ENCODE measurements at places on chromosomes 4 and X. TPM values are rescaled to one million over a fixed set of nuclear protein-coding genes. Genes with fewer than 3 reads are reported as not detected.

Gene QRFPR
- total RNA-seq, result 1.8 TPM

DNA sequence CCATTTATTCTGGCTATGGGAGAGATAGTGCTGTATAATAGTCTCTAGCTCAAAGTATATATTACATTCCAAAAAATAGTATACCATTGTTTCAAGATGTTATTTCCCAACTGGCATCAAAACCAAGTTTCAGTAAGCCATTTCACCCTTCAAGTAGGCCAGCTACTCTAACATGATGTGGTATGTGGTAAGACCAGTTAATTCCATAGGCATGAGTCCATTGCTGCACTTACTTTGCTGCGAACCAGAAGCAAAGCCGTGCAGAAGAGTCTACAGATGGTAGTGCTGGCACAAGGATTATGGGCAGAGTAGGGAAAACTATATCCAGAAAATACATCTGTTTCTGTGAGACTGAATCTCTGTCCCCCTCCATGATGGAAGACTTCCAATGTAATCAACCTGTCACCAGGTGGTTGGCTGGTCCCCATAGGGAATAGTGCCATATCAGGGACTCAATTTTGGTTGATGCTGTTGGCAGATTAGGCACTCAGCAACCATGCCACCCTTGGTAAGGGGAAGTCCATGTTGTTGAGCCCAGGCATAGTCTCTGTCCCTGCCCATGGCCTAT, 49.8 kb upstream of the HSD17B10 start:
- no peak for DNase-seq

Gene NXT2
- 3.8 TPM for total RNA-seq

DNA sequence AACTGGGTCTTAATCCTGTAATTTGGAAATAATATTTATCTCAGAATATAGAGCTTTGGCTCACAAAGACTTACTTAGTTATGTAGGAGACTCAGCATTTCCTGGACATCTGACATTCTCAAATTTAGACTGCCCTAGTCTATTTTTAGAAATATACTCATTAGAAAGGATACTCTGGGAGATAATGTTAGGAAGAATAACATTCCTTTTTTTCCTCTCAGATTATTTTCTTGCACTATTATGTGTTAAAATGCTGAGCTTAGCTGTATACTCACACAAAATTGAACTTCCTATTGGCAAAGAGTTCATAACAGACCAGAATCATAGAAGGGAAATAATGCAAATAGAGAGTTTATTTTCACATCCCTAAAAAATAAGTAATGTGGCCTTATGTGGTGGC, 1424.9 kb upstream of the PCDH7 start:
- no peak for DNase-seq

DNA sequence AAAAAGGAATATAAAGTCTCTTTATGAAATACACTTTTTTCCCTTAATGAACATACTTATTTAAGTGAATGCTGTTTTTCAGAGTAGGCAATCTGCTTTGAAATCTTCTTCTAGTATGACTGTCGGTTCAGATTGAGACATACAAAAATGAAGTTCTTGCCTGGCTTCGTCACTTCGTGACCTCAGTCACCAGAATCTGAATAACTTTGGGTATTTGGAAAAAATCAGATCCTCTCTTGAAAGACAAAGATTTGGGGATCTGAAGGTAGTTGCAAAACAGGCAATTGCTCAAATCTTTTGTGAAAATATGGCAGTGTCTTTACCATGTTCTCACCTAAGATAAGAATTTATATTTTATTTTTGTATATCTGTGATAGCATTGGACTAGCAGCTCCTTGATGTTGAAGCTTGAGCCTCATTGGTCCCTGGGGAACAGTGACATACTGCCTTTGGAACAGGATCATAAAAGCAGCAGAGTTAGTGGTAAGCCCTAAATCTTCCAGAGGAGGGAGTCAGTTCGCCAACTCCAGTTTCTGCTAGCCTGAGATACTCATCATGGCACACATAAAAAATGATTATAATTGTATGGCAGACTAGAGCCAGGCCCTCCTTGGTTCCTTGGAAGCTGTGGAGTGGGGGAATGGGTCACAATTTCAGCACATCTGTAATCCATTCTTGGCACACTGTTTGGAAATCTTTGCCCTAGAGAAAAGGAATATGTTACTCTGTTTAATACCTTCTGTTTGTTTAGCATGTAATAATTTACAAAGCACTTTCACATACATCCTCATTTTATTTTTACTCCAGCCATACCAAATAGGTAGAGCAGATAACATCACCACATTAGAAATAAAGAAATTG, 5.0 kb downstream of the ARFIP1 start:
- DNase-seq, result no peak

- DNase-seq, result no peak
These were observed 26.0 kb downstream of the LRIT3 start for GRCh38 chr4:109873791-109874514.

- no peak for DNase-seq
These were observed 102.3 kb downstream of the ADRA2C start for GRCh38 chr4:3868211-3869173.

- DNase-seq, result no peak
These were observed 339.4 kb upstream of the ZCCHC13 start for GRCh38 chrX:73964579-73964978.

DNA sequence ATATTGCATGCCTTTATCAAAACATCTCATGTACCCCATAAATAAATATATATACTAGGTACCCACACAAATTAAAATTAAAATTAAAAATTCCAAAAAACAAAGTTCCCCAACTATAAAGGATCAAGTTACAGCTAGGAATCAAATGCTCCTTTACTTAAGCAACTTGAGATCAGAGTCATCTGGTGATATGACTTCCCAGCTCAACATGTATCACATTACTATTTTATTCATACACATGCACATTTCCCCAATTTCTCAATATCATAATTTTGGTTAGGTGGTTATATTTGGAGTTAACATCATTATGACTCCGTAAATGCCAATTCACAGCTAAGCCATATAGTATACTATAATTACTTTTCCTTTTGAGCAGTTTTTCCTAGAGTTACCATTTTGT, 60.9 kb downstream of the CLOCK start:
- DNase-seq, result no peak

Gene STIM2
- 9.2 TPM for total RNA-seq

- no peak for DNase-seq
These were observed 364.6 kb downstream of the ZIC3 start for GRCh38 chrX:137930533-137930932.

DNA sequence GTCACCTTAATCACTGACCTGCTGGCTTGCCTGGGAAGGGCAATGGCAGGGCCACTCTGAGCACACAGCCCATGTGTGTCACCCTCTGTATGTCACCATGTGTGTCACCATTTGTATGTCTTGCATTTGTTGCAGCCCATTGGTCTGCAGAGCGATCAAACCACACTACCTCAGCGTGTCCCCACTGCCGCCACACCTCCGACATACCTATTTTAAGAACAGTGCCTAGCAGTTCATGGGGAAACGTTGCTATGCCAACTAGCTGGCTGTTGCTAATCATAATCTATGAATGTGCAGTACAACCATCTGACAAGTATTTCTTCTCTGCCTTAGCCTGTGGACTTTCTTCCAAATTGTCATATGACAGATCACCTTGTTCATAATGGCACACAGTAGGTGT, 8.0 kb upstream of the CRMP1 start:
- DNase-seq, result no peak

DNA sequence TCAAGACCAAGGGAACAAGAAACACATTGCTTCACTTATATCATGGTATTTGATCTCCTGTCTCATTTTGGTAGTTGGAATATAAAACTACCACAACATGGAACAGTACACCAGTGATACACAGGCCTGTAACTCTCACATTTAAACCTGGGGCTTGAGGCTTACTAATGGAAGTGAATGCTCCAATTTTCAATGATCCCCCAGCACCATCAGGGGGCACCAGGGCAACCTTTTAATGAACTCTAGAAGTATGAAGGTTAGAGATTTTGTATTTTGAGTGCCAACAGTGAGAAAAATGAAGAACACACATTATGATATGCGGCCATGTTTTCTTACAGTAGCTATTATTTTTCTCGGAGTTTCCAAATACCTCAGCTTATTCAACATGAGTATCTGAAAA, 50.7 kb downstream of the C4orf33 start:
- DNase-seq, result no peak

DNA sequence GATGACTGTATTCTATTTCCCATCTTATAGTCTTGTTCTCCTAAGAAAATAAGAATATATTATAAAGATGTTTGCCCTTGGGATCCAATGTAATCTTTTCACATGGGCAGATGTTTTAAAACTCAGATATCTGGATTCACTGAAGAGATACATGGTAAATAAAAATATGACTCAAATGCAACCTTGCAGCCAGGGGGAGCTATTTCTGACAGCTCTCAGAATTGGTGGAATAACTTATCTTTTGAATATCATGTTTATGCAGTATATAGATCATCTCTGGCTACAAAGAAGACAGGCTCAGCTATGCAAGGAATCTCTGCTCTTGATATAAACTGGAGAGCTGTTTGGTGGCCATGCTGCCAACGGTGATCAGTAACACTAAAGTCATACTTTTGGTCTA, 274.7 kb downstream of the GLUD2 start:
- no peak for DNase-seq

- DNase-seq, result no peak
These were observed 16.5 kb downstream of the THAP6 start for GRCh38 chr4:75530556-75531322.

GRCh38 chr4:113012122-113012725, 37.2 kb upstream of the ANK2 start:
- no peak for DNase-seq

DNA sequence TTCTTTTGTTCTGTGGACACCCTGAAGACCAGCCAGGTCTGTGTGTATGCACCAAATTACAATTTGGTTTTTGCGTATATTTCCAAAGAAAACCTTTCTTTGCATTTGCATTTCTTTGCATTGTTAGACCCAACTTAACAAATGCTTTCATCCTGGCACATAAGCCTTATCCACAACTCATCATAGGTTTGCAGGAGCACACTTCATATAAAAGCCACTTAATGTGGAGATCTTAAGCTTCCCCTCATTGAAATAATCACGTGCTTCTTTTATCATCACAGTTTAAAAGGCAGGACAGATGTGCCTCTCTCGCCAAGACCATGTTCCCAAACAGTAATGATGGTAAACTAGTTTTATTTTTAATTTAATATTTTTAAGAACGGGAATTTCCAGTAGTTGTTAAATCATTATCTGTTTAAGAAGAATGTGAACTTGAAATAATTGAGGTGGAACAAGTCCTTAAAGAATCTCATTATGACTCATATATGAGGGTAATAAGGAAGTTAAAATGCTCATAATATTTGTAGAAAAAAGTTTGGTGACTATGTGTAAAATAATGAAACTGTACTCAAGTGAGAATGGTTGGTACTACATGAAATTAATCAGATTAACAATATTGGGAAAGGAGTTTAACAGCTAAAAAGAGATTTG, 65.5 kb downstream of the GLRA3 start:
- DNase-seq, result no peak

DNA sequence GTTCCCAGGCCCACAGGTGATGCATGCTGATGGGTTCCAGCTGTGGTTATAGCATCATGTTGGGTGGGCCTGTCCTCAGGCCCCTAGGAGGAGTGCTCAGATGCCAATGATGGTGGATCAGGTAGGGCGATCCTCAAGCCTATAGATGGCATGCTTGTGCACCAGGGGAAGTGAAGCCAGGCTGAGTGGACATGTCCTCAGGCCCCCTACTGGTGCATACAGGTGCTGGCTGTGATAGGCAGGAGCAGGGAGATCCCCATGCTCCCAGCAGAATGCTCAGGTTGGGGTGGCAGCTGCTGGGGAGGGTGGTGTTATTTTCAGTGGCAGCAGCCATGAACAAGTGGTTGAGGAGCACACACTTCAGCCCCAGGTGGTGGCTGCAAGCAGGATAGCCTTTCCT, 96.0 kb downstream of the SMARCA1 start:
- DNase-seq, result no peak

GRCh38 chr4:123397144-123398065, 810 bp downstream of the SPRY1 start:
- DNase-seq, result no peak

- no peak for DNase-seq
These were observed 344.9 kb downstream of the BCOR start for GRCh38 chrX:39752815-39753214.

GRCh38 chr4:57378766-57379165, 268.6 kb upstream of the IGFBP7 start:
- DNase-seq, result no peak

Gene SLC10A7
- 4.0 TPM for total RNA-seq

Gene TNIP3
- total RNA-seq, result not detected

DNA sequence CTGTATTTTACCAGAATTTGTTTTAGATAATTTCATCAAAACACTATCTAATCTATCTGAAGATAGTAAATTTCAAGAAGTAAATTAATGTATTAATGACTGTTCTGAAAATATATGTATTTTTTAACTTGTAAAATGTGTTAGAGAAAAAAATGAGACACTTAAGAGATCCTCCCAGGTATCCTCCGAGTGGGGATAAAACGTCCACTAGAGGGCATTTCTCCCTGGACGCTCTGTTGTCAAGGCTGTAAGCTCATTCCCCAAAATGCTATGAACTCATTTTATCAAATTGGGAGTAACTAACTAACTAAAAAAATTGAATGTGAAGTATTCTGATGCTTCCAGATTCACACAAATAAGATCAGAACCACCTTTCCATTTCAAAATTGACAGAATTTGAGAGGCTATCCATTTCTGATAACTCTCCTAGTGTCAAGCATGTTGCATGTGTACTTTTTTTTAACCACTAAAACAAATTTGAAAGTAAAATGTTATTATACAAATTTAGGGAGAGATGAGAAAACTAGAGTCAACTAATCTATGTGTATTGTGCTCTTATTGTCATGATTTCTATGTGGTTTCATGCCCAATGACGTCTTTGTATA, 337.3 kb upstream of the HS3ST1 start:
- no peak for DNase-seq

Gene NMU
- total RNA-seq, result not detected

Gene LGI2
- 1.9 TPM for total RNA-seq

Gene CT83
- total RNA-seq, result not detected

GRCh38 chrX:16712548-16713155, at the start of gene CTPS2:
Gene CTPS2, minus strand, starts transcription at chrX:16712669. Its CDS starts 9,767 bp downstream, at chrX:16702902.
- DNase-seq, result peak; percentile 76

Gene SOD3
- 94.9 TPM for total RNA-seq

DNA sequence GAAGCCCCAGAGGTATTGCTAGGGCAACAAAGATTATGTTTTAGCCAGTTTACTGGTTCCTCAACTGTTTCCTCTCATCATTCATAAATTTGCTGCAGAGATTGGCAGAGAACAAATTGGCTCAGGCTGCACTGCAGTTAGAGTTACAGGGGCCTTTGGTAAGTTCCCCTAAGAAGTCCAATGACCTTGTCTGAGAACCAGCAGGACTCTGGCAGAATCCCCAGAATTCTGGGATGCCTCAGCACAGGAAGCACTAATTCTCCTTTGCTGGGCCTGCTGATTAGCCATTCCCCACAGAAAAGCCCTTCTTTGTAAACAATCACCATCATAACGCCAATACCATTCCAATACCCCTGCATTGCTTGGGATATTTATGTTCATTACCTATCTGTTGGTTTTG, 151.3 kb downstream of the USP46 start:
- DNase-seq, result no peak

GRCh38 chr4:1771555-1772305, 21.4 kb upstream of the FGFR3 start:
- DNase-seq, result no peak
